ENCODE measurements at places on chromosomes 3 and 15.

DNA sequence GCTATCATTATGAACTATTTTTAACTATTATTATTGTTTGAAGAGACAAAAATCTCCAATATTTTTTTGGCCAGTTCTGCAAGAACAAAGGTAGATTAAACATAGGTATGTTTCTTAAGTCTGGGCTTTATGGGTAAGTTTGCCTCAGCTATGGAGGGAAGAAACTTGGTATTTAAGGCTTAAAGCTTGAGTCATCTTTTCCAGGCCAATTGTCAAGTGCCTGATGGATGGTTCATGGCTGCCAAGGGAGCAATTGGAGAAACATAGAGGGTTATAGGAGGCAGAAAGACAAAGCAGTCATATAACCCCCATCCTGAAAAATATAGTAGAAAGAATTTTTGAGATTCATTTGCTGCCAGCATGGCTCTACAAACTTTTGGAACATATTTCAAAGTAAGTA, 7.2 kb upstream of the STAC start:
- DNase-seq, result no peak

DNA sequence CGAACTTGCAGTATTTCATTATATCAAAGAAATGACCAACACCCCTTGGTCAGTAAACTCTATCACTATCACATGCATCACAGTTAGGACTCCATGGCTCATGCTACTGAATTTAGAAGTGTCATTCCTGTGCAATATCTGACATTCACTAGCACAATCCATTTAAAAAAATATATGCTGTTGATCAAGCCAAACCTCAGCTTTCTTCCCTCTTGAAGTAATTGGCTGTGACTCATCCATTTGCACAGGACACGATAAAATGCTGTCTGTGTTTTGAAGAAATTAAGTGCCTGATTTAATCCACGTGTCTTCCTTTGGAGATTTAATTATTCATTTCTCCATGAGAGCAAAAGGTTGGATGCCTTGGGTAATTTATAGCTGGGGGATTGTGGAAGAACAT, 38.9 kb downstream of the CPNE4 start:
- DNase-seq, result no peak

- DNase-seq, result no peak
These were observed 51.9 kb downstream of the NKIRAS1 start for GRCh38 chr3:23864931-23865330.

- DNase-seq, result no peak
These were observed 16.9 kb upstream of the GUCA1C start for GRCh38 chr3:108970561-108970960.

GRCh38 chr3:183381179-183381578, 47.2 kb downstream of the MCF2L2 start:
- DNase-seq, result no peak

DNA sequence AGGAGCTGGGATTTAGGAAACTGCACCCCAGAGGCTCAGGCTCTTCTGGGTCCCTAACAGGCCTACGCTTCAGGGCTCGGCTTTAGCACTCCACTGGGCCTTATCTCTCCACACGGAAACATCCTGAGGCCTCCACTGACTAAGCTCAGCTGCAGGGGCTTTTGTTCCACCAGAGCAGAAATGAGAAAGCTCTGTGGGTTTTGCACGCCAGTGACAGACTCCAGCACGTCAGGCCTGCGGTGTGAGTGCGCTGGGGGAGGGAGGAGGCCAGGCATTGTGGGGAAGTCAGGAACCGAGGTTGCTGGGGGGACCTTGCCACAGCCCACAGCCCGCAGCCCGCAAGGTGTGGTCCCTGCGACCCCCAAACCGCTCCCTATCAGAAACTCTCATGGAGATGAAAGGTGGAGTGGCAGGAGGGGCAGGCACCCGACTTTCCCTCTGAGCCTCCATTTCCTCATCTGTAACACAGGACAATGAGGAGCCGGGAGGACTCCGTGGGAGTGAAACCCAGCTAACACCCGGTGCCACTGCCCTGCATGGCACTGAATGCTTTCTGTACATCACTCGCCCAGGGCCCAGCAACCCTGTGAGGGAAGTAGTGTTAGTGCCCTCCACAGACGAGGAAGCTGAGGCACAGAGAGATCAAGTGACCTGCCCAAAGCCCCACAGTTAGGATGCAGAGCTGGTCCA, 106.5 kb downstream of the TPRA1 start:
- DNase-seq, result no peak

DNA sequence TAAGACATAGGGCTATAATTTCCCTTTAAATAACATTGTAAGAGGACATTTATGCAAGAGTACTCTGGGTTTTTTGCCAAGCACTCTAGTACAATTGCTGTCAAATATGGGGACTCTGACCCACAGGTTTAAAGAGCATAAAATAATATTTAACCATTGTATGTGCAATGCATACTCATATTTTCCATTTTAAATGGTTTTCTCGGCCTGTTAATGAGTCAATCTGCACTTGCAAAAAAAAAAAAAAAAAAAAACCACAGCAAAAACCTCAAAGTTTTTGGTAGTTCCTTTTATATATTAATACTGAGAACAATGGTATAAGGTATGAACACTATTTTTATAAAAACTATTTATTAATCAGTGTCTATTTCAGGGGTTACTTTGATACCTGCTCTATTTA, 304.0 kb upstream of the CBLB start:
- DNase-seq, result no peak

Data from activated T-cell treated with anti-CD3 and anti-CD28 coated beads for 1 hour (primary cell).